ENCODE measurements at places on chromosomes 2 and 18.

DNA sequence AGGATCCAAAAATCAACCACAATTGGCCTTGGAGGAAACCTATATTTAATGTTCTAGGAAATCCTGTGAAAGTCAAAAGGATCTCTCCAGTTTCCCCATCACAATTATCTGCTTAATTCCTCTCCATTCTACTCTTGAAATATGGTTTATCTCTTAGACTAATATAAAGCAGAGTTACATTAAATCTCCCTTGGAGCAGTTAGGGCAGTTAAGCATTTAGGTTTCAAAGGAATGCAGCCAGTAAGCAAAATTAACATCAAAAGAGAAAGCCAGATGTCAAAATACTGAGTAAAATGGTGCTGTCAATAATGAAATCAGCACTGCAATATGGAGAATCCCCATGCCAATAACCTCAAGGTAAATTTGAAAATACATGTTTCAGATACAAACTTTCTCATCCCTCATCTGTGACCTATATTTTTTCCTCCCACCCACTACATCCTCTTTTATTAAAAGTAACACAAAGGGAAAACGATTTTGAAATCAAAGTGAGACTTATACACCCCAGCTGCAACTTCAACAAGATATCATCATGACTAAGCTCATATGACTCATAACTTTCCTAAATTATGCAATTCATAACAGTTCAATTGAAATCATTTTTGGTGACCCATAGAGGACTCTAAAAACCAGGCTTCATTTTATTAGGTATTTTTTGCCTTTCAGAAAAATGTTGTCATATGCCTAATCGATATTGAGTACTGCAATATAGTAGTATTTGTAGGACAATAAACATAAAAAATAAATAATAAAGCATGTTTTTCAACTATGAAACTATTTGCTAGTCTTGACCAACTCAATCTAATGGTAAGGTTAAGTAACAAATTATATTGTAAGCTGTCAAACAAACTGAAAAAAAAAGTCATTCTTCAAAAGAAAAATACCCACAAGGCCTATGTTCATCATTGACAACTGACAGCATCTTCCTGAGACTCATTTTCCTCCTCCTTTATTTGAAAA is 3.1 kb downstream of the ADAM17 start:
- DNase-seq, result no peak

DNA sequence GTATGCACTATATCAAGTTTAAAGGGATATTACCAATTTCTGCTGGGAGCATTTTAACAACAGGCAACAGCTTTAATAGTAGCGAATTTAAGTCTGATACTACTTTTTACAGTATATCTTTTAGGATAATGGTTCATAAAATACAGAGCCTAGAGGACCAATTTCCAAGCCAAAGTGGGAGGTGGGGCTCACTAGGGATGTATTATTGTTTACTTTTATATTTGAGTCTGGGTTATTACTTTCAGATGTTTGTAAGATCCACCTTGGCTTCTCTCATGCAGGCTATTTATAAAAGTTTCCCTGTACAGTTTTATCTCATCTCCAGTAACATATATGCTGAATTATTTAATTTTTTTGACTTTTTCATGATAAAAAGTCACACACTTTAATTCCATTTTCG is 242.0 kb downstream of the CMPK2 start:
- no peak for DNase-seq

- DNase-seq, result no peak
These were observed 57.0 kb downstream of the SH3RF3 start for GRCh38 chr2:109185821-109186570.

DNA sequence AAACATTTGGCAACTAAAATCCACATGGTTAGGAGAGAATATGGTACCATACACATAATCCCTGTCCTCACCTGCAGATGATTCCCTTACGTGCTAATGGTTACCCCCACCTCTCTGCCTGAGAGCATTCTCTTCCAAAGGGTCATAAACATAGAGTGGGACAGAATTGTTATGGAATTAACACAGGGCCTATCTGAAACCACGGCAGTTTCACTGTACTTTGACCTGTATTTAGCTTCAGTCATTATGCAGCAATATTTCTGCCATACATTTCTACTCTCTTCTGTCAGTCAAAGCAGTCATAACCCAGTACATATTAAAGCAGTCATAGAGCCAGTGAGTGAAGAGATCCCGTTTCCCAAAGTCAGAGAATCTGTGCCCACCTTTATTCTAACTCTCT is 1128.9 kb upstream of the NXPH2 start:
- DNase-seq, result no peak

GRCh38 chr2:128272601-128273468 is 45.8 kb downstream of the HS6ST1 start:
- no peak for DNase-seq

DNA sequence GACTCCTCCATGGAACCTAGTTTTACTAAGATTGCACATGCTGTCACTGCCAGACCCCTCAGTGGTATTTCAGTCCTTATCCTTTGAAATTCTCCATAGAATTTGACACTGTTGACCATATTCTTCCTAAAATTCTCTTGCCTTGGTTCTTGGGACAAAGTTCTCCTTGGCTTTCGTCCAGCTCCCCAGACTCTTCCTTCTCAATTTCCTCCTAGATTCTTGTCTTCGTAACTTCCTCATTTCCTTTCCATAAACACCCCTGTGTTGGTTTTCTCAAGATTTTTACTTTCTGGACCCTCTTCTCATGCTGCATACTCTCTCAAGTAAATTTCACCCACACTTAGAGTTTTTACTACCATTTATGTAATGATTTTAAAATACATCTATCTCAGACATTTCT is 96.6 kb upstream of the TWSG1 start:
- DNase-seq, result no peak

- no peak for DNase-seq
These were observed 47.9 kb upstream of the TTN start for GRCh38 chr2:178855151-178855550.

- DNase-seq, result no peak
These were observed 631 bp downstream of the MORN2 start for GRCh38 chr2:38876407-38876806.

DNA sequence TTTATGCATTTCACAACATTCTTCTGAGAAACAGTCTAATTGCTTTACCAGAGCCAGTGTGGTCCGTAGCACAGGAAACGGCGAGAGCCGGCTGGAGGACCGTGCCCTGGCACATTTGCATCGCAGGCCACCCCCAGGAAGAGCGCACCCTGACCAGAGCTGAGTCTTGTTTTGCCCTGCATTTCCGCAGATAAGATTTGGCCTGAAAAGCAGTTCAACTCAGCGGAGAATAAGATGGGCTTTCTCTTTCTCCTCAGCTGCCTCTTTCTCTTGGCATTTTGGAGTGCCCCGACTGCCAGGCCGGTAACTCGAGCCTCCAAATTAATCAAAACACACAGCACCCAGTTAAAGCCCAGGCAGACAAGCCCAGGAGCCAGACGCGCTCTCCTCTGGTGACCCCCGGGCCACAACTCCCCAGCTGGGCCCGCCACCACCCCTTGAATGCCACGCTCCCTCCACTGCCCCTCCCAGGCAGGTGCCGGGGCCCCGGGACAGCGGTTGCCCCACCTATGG is 464 bp downstream of the COL4A4 start:
- no peak for DNase-seq

DNA sequence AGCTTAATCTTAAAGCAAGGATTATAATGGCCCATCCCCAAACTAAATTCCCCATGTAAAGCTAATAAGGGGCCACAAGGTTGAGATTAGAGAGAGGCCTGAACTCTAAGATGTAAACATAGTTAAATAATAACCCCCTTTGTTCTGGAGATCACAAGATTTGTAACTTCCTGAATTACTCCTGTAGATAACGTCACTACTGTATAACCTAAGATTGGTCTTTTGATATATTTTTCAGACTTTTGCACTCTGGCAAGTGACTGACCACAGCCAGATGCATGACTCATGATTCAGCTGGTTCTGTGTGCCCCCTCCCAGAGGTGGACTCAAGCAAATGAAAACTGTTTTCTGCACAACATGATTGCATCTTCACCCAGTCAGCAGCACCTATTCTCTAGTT is 686.0 kb upstream of the DDX18 start:
- DNase-seq, result no peak

DNA sequence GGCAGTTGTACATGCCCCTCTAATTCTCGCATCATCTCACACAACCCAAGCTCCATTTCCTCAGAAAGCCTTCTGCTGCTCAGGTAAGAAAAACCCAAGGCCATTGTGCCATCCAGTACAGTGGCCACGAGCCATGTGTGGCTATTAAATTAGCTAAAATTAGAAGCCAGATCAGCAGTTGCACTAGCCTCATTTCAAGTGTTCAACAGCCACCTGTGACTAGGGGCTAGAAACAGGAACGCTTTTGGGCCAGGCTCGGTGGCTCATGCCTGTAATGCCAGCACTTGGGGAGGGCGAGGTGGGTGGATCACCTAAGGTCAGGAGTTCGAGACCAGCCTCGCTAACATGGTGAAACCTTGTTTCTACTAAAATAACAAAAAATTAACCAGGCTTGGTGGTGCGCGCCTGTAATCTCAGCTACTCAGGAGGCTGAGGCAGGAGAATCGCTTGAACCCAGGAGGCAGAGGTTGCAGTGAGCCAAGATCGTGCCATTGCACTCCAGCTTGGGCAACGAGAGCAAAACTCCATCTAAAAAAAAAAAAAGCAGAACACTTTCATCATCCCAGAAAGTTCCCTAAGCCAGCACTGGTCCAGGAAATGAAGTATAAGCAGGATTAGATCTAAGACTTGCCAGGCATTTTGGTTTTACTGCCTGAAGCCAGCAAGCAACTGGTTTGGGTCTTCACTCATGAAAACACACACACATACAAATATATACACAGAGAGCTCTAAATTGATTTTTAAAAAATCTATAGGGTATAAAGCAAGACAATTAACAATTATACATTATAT is 35.7 kb downstream of the ATP8B1 start:
- no peak for DNase-seq

DNA sequence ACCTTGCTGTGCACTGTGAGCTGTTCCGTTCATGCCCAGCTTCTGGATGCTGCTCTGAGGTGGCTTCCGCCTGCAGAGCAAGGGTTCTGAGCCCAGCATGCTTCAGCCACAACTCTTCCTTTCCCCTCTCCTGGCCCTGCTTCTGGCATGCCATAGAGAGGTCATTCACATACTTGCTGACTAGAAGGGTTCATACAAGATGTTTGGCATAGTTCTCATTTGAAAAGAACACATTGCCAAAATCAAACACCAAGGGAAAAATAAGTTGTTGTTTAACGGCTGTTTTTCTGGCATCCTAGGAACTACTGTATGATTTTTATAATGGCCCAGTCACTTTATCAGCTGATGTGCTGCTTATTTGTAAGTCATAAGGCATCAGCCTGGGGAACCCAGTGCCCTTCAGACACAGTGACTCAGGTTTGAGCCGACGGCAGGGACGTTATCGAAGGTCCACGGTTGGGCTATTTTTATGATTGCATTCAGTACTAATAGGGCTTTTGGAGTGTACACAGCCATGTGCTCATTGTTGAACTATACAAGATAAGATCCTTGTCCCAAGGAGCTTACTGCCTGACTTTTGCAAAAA is 53.9 kb upstream of the CTAGE1 start:
- DNase-seq, result no peak

DNA sequence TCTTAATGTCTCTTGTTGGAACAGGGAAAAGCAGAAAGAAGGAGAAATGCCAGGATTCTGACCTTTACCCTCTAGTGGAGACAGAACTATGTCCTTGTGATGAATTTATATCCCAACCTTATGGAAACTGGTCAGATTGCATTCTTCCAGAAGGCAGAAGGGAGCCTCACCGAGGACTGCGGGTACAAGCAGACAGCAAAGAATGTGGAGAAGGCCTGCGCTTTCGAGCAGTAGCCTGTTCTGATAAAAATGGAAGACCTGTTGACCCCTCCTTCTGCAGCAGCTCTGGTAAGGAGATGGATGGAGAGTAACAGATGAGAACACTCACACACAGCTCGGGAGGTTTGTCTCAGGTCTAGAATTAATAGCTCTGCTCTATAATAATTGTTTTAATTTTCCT is 552.7 kb upstream of the HNMT start:
- no peak for DNase-seq

DNA sequence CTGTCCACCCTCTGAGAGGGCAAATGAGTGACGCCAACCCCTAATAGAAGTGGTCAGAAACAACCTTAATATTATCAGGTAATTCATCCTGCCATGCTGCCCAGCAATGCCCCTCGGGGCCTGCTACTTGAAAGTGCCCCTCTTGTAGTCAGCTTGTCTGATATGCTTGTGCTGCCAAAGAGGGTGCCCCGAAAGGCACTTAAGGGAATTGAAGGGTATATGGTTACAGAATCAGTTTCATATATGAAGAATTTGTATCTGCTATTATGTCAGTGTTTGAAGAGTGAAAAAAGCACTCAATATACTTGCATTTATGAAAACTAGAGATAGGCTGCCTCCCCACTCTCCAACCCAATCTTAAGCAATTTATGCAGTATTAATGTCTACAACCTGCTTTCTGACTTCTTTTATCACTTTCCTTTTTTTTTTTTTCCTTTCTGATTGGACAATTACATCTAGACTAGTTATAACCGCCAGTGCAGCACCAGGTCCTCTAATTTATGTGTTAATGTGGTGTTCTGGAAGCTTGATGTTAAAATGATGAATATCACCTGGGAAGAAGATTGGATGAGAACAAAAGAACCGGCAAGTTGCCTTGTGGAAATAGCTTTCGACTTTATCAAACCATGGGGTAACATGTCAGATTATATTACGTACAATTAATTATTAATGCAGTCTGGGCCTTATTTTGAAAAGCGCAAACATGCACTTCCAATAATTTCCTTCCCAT is 646.9 kb upstream of the ACVR2A start:
- no peak for DNase-seq

GRCh38 chr2:104444392-104444791 is 409.5 kb upstream of the POU3F3 start:
- no peak for DNase-seq

DNA sequence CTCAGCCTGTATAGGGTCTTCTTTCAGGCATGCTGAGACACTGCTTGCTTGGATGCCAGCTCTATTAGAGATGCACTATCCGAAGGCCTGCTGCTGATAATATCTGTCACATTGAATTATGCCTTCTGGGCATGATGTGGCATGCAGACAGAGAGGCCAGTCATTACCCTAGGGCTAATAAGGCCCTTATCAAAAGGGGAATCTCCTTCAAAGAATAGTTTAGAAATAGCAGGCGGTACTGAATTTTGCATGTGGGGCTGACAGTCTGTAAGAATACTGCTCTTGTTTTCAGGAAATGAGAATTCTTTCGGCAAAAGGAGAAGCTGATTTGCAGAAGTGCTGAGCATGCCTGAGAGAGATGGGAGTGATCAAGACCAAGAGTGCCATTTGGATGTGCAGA is 13.1 kb upstream of the LHCGR start:
- DNase-seq, result no peak

- DNase-seq, result no peak
These were observed 287.7 kb downstream of the PTGR3 start for GRCh38 chr18:74921057-74921820.

GRCh38 chr2:223086370-223086981 is 34.5 kb downstream of the KCNE4 start:
- DNase-seq, result no peak

GRCh38 chr2:200383380-200384110 is 77.1 kb downstream of the SPATS2L start:
- no peak for DNase-seq

- DNase-seq, result no peak
These were observed 63.1 kb downstream of the ASXL3 start for GRCh38 chr18:33641141-33641540.

GRCh38 chr2:205721057-205721449 is 38.8 kb downstream of the NRP2 start:
- no peak for DNase-seq

GRCh38 chr18:45291621-45292615 is 323.4 kb upstream of the SLC14A2 start:
- no peak for DNase-seq

GRCh38 chr2:154623819-154624218 is 74.7 kb upstream of the KCNJ3 start:
- DNase-seq, result no peak

Data from natural killer cell treated with Interleukin-12 subunit alpha and Interleukin-12 subunit beta and Interleukin-15 and Interleukin-18, amount 100 ng/mL, for 72 hours (primary cell).